ENCODE measurements at places on chromosomes 7 and 10. TPM values are rescaled to one million over a fixed set of nuclear protein-coding genes. Genes with fewer than 3 reads are reported as not detected.
A peak's percentile ranks its signal among the peaks of the same experiment; 100 is the strongest.

The PPP1R17 gene
- total RNA-seq, result not detected

The ACHE gene
- 1.2 TPM for total RNA-seq

The KIAA1549 gene
- 5.1 TPM for total RNA-seq

The WDR86 gene
- total RNA-seq, result 0.39 TPM

The IFIT2 gene
- total RNA-seq, result 1.9 TPM

The ASAH2 gene
- total RNA-seq, result 0.61 TPM

The PNLIPRP3 gene
- not detected for total RNA-seq

The MINPP1 gene
- 10.9 TPM for total RNA-seq

DNA sequence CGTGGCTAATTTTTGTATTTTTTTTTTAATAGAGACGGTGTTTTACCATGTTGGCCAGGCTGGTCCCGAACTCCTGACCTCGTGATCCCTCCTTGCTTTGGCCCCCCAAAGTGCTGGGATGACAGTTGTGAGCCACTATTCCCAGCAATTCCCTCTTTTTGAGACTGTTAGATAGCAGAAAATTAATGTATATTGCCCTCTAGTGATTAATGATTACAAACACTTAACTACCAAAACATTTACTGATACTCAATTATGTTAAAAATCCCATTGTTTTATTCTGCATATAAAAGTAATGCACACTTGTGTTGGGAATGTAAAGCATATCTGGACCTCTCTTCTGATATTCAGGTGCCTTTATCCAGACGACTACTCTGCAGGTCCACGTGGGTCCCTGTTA is 41.2 kb upstream of the COBL start:
- DNase-seq, result no peak

DNA sequence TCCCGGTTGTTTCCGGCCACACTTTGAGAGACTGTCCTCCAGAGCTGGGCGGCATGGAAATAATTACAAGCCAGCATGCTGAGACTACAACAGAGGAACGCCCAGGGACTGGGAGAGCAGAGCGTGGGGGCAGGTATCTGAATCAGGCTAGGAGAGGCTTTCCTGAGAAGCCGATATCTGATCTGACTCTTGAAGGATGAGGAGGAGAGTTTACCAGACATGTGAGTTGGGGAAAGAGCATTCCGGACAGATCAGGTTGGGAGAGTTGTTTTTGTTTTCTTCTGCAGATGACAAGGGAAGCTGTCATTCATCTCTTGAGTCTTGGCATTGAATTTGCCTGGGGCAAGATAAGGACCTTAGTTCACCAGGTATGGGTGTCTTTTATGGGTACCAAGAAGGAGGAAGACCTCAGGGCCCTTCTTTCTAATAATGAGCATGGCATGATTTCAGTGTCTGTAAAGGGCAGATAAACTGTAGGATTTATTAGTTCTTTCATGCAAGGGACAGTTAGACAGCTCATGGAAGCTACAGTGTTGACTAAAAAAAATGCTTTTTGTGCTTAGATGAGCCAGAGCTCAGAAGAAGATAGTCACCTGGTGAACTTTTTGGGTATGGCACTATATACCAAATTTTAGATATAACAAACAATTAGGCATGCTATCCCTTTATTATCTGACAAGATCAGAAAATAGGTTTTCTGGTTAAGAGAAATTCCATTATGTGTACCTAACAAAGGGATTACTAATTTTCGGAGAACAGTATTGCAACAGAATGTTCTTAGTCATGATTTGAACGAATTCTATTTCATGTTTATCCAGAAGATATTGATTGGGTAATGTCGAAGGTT is 36.2 kb downstream of the WBP1L start:
- no peak for DNase-seq

DNA sequence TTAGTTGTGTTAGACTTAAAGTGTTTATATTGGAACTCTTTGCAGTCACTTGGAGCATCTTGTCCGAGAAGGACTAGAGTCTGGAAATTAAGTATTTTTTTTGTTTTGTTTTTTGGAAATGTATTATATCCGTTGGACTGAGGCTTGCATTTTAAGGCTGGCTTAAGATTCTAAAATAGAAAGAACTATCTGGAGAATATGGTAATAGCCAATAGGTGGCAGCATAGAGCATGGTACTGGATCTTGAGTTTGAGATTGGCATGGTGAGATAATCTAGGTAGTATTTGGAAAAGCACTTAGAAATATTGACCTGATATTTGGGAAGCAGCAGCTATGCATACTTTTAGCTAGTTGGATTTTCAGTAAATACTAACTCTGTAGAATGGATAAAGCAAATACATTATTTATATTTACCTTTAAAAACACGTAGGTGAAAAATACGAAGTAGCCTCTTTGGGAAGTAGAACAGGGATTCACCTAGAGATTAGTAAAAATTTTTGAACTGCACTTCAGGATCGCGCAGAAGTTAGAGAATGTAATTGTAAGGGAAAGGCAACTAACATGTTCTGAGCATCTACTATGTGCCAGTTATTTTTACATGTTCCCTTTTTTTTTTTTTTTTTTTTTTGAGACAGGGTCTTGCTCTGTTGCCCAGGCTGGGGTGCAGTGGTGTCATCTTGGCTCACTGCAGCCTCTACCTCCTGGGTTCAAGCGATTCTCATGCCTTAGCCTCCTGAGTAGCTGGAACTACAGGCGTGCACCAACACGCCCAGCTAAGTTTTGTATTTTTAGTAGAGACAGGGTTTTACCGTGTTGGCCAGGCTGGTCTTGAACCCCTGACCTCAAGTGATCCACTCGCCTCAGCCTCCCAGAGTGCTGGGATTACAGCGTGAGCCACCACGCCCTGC is 78.6 kb downstream of the LCOR start:
- no peak for DNase-seq

GRCh38 chr7:48868916-48869315 is 55.4 kb upstream of the CDC14C start:
- no peak for DNase-seq

DNA sequence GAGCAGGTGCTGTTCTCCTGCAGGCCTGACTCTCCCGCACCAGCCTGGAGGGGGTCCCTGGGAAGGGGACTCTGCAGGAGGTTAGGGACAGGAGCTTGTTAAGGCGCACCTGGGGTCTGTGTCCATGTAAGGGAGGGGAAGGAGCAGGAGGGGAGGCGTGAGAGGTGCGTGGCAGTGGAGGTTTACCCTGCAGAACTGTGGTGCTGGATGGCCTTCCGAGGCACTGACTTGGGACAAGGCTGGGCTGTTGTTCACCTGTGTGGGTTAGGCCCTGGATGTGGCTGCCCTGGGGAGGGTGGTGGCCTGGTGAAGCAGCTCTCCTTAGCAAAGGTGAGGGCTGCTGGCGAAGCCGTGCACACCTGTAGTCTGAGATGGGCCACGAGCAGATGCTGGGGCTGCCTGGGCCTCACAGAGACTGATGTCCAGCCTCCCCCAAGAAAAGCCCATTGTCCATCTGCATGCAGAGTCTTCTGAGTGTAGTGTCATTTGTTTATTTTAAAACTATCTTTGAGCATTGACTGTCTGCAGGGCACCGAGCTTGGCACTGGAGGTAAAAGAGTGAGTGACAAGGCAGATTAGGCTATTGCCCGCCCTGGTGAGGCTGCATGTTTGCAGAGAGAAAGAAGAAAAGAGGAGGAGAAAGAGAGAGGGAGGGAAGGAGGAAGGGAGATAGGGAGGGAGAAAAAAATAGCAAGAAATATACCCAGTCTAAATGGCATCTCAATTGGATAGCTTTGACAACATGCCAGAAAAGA is 225.3 kb downstream of the GLRX3 start:
- DNase-seq, result no peak

GRCh38 chr10:15469111-15469510 is 98.0 kb upstream of the FAM171A1 start:
- DNase-seq, result no peak

- peak; percentile 82 for DNase-seq
Observed at GRCh38 chr10:91409069-91409868, 875 bp upstream of the HECTD2 start.

DNA sequence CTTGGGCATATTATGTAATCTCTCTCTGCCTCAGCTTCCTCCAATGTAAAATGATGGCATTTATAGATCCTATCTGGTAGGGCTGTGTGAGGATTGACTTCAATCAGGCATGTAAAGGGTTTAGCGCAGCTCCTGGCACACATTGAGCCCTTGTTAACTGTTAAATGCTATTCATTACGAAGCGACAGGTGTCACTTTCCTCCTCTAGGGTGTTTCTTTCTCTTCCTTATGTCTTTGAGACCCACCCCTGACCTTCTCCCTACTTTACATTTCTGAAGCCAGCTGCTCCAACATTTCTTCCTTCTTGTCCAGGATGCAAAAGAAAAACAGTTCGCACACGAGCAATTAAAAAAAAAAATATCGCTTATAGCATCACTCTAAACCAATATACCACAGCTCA is 5.7 kb upstream of the R3HCC1L start:
- DNase-seq, result no peak

GRCh38 chr7:140417456-140418155 is 13.7 kb downstream of the RAB19 start:
- DNase-seq, result no peak

DNA sequence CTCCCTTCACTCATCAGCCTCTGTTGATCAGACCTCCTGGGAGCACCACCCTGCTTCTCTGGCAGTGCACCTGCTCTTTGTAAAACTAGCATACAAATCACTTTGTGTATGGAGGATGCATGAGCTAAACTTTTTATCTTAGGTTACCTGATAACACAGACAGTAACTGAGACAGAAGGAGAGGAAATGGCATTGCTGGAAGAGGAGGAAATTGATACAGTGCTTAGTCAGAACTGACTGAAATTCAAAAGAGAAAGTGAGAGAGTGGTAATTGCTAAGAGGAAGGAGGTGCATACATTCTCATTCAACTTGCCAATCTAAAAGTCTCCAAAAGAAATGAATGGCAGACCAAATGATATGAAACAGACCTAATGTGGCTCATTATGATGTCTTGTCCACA is 1120.7 kb downstream of the GATA3 start:
- DNase-seq, result no peak

DNA sequence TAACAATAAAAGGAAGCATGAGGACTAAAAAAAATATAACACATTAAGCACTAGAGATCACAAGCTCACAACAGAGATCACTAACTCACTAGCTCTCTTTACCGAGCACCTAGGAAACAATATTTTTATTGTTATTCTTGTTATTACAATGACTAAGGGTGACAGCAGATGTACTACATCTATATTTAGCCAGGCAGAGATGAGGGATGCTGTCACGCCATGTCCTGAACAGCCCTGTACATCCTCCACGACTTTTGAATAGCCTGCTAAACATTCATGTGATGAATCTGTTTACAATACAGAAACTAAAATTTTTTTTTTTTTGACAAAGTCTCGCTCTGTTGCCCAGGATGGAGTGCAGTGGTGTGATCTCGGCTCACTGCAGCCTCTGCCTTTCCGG is 22.7 kb downstream of the FAM133B start:
- DNase-seq, result no peak

DNA sequence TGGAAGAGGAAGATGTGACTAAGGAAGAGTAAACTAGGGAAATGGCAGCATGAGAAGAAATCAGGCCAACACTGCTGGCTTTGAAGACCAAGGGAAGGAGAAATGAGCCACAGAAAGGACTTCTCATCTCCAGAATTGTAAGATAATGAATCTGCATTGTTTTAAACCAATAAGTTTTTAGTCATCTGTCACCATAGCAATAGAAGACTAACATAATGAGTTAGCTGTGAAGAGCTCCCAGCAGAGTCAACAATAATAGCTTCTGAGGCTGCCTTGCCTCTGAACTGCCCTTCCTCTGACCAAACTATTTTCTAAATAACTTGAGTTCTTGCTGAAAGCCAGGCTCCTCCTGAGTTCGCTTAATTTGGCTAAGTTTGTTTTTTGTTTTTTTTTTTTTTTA is 103.6 kb downstream of the CACNA2D1 start:
- no peak for DNase-seq

- no peak for DNase-seq
Observed at GRCh38 chr7:30366606-30367005, 82.2 kb downstream of the ZNRF2 start.

- no peak for DNase-seq
Observed at GRCh38 chr10:99976886-99977665, 32.7 kb downstream of the DNMBP start.

GRCh38 chr7:134175334-134176036 is 48.3 kb downstream of the LRGUK start:
- no peak for DNase-seq

DNA sequence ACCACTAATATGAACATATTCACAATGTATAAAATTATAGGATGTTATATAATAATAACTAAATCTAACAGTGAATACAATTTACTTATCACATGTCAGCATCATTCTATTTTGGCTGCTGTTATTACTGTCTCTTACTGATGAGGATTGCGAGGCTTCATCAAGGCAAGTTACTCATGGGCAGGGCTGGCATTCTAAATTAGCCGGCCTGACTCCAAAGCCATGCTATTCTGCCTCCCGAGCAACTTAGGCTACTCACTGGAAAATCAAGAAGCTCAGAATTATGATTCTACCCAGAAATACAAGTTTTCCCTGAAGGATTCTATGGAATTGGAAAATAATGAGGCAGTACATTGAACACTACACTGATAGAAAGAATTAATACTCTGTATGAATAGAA is 101.7 kb downstream of the ICA1 start:
- no peak for DNase-seq

DNA sequence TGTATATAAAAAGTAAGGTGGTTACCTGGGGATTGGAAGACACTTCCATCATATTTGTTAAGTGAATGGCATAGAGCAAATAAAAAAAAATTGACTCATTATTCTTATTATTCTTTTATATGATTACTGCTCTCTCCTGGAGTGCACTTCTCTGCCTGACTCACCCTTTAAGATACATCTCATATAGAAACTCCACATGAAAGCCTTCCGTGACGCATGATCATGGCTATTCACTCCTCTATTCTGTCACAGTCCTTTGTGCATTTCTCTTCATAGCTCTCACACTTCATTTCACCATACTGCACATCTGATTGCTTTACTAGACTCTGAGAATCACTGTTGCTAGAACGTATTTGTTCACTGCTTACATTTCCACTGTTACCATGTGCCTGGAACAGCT is 597.3 kb downstream of the CNTNAP2 start:
- DNase-seq, result no peak

- DNase-seq, result no peak
Observed at GRCh38 chr7:16759840-16760239, 6.3 kb downstream of the TSPAN13 start.

GRCh38 chr10:27138277-27138676 is 15.9 kb downstream of the YME1L1 start:
- no peak for DNase-seq

DNA sequence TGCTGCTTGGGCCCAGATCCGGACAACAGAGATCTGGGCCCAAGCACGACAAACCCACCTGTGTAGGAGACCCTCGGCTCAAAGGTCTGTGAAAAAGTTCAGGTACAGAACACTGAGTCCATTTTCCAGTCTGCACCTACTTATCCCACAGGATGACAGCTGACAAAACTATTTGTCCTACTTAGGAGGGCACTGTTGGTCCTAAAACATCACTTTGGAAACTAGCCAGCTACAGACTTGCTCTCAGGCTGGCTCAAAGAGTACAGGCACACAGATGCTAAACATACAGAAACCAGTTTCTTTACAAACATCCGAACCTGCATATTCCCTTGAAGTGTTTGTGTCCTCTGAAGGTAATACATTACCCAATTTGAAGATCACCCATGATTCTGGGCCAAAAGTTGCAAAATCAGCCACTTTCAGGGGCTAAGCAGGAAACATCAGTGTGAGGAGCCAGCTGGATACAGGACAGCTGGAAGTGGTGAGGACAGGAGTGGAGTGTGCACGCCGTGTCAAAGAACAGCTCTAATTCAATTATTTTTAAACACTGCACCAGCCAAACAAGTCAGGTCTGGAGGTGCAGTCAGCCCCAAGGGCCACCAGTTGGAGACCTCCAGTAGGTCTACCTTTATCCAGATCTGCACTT is 88.5 kb downstream of the NOC3L start:
- no peak for DNase-seq

Data from pancreas (tissue), 10 donors.